ENCODE measurements at places on chromosomes 12 and 14.

GRCh38 chr12:96120359-96121100 lies 73.6 kb upstream of the ELK3 start:
- no peak for DNase-seq

DNA sequence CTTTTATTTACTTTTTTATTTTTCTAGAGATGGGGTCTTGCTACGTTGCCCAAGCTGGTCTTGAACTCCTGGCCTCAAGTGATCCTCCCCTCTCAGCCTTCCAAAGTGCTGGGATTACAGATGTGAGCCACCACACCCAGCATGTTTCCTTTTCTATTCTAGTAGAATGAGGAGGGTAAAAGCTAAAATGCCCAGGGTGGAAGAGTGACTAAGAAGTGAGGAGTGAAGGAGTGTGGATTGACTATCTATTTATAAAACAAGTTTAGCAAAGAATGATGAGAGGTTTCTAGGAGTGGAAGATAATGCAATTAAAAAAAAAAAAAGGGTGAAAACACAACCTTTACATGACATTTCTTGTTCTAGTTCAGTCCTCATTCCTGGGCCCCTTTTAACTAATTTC lies 29.8 kb upstream of the PKP2 start:
- DNase-seq = no peak

GRCh38 chr12:27922531-27923139 lies 49.9 kb downstream of the PTHLH start:
- peak; percentile 22 for DNase-seq

DNA sequence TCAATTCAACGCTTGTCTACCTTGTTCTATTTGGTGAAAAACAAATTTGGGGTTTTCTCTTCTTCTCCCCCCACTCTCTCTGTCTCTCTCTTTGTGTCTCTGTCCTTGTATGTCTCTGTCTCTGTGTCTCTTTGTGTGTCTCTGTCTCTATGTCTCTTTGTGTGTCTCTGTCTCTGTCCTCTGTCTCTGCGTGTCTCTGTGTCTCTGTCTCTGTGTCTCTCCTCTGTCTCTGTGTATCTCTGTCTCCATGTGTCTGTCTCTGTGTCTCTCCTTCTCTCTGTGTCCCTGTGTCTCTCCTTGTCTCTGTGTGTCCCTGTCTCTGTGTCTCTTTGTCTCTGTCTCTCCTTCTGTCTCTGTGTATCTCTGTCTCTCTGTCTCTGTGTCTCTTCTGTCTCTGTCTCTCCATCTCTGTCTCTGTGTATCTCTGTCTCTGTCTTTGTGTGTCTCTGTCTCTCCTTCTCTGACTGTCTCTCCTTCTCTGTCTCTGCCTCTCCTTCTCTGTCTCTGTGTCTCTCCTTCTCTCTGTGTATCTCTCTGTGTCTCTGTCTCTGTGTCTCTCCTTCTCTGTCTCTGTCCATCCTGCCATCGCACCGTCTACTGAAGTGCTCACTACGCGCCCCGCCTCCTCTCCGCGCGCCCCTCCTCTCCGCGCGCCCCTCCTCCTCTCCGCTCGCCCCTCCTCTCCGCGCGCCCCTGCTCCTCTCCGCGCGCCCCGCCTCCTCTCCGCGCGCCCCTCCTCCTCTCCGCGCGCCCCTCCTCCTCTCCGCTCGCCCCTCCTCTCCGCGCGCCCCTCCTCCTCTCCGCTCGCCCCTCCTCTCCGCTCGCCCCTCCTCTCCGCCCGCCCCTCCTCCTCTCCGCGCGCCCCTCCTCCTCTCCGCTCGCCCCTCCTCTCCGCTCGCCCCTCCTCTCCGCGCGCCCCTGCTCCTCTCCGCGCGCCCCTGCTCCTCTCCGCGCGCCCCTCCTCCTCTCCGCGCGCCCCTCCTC lies 12.8 kb downstream of the LRCOL1 start:
- DNase-seq = peak; percentile 43

DNA sequence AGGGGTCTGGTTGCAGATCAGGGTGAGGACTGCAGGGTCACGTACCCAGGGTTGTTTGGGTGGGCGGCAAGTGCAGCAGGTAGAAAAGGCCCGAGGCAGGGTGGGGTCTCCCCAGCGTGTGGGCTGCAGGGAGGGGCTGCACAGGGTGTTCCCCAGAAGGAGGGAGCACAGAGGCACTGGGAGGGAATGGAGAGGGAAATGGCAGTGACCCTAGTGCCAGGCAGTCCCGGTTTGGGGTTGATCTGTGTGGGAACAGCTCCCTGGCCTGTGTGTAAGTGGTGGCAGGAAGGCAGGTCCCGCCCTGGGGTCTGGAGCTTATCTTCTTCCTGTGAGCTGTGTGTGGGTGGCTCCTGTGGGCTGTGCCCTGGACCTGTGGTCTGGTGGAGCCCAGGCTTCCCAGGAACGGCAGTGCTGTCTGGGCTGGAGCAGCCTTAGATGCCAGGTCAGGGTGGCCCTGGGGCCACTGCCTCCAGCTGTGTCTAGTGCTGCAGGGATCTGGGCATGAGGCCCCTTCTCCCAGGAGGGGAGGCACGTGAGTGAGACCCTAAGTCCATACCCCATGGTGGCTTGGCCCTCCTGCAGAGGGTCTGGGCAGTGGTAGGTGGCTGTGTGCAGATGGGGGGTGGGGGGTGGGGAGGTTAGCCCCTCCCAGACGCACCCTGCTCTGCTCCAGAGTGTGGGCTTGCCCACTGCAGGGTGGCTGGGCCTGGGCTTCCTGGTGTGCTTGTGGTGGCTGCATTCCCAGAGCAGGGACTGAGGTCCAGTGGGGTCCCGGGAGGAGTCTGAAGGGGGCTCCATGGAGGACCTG lies 363.5 kb downstream of the TMEM121 start:
- DNase-seq = no peak

DNA sequence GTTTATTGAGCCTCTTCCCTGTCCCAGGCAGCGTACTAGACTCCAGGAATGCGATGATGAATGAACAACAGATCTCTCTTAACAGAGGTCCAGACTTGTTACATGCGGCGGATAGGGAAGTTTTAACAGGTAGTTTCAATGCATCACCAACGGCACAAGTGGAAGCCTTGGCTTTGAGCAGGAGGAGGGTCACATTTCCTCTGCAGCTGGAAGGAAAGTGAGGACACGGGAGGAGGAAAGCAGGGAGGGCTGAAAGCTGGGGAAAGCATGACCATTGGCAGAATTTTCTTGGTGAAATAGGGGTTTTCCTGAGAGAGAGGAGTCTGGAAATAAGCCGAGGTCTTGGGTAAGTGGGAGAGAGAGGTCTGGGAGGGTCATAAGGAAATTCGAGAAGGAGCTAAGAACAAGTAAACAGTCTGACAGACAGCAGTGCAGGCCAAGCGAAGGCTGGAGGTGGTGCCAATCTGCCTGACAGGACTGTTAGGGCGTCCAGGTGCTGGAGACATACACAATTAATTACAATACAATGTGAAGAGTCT lies 15.4 kb downstream of the BHLHE41 start:
- no peak for DNase-seq

- DNase-seq = peak; percentile 9
These were observed 725 bp downstream of the CHPT1 start for GRCh38 chr12:101697930-101698799.

DNA sequence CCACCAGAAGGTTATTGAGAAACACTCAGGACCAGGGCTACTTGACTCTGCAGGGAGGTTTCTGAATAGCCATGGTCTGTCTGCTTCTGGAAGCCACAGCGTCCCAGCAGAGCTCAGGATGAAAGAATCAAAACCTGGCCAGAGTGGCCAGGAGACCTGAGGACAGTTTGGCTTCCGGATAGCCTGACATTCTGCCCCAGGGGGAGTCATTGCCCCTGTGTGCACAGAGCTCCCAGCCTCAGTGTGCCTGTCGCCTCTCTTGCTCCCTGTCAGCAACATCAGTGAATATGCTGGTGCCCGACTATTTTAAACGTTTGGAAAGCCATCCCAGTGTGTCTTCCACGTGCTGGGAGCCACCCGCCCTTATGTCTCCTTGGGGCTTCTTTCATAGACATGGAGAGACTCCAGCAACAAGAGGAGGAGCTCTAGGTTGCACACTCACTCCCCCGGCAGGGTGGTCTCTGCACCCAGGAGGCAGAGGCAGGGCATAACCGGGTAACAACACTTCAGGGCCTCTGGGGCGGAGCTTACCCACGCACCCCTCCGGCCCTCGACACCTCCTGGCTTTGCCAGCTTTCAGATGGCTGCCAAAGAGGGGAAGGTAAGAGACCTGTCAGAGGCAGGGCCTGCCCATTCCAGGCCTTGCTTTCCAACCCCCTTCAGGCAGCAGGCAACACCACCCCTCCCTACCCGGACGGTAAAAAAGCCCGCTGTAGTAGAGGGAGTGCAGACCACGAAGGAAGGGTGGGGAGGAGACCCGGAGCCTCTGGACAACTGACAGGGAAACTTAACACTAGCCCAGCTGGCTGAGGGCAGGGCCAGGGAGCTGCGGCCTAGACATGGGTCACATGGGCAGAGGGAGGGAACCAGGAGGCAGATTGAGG lies 19.0 kb upstream of the SLC6A12 start:
- no peak for DNase-seq

DNA sequence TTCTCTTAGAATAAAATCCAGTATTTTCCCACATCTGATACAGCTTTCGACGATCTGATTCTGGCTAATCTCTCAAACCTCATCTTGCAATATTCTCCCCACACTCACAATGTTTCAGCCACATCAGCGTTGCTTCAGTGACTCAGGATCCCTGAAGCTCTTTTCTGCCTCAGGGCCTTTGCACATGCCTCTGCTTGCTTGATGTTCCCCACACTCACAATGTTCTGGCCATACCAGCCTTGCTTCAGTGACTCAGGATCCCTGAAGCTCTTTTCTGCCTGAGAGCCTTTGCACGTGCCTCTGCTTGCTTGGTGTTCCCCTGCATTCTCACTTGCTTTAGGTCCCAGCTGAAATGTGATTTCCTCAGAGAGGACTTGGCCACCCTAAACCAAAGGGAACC lies 2.6 kb downstream of the C12orf42 start:
- no peak for DNase-seq

DNA sequence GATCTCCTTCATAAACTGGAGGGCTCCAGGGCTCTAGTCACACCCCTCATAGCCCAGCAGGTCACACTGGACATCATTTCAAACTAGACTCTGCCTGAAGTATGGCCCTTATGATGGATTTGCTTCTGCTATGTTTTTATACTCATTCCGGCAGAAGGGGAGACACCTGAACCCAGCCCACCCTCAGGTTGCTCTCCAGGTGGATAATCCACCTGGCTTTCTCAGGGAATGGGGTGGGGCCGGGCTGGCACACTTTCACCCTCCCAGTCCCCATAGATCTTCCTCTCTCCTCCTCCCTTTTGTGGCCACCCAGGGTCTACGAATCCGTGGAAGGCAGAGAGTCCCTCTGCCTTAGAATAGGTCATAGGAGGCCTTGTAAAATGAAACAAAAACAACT lies 9.8 kb upstream of the KRT73 start:
- no peak for DNase-seq

DNA sequence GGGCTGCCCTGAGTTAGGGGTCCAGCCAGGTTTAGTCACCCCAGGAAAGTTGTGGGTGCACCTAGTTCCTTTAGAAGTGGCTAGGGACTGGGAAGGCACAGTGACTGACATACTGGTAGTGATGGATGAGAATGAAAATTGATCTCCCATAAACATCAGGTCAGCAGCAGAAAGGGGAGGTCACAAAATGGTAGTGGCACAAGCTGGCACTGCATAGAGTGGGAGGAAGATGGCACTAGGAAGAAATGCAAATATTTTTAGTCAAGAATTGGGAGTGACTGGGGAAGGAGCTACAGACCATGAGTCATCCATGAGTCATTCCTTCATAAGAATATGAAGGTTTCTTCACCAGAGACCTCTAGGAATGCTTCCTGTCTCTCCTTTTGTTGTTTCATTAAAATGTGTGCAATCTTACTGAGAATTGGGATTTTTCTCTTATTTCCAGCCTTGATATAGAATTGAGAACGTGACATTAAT lies 198.3 kb upstream of the AMIGO2 start:
- DNase-seq = peak; percentile 98

- no peak for DNase-seq
These were observed at the start of gene TAS2R9 for GRCh38 chr12:10810068-10810467. Gene TAS2R9 (minus strand): TSS chr12:10810168. CDS start chr12:10810075, 93 bp downstream.

DNA sequence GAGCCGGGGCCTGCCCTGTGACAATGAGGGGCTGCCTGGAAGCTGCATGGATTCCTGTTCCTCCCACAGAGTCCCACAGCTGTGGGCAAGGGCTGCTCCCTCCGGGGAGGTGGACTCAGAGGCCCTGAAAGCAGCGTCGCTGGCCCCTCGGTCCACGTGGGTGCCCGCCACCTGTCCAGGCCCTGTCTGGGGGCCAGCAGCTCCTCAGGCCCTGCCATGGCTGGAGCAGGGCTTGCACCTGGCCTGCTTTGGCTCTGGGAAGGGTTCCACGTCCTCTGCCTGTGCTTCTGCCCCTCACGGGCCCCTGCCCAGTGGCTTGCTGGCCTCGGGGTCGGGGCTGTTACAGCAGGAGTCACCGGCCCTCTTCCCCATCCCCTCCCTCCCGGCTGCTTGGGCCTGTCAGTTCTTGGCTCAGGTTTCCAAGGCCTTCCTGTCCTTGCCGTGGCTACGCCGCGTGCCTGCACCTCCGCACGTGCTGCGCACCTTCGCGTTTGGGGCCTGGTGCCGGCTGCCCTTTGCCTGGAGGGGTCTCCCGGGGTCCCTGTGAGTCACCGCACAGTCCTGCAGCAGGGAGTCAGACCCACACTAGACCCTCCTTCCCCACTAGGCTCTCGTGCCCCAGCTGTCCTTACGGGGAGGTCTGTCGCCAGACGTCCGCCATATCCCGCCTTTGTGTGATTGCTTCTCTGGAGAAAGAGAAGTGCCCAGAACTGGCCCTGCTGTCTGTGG lies 5.8 kb downstream of the FBRSL1 start:
- no peak for DNase-seq

DNA sequence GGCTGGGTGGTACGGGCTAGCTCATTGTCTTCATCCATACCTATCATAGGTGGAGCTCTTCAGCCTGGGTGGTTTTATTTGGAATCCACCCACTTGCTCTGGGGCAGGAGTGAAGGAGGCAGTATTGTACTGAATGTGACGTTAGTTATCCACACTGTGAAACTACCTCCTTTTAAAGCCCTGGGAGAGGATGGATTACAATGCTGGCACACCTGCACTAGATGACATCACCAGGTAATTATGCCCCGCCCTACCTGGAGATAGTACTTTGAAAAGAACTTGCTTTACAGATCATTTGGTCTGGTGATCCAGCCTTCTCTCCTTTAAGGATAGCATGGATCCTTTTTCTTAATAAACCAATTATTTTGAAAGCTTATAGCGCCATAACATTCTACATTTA lies 78.0 kb downstream of the B4GALNT3 start:
- DNase-seq = no peak

DNA sequence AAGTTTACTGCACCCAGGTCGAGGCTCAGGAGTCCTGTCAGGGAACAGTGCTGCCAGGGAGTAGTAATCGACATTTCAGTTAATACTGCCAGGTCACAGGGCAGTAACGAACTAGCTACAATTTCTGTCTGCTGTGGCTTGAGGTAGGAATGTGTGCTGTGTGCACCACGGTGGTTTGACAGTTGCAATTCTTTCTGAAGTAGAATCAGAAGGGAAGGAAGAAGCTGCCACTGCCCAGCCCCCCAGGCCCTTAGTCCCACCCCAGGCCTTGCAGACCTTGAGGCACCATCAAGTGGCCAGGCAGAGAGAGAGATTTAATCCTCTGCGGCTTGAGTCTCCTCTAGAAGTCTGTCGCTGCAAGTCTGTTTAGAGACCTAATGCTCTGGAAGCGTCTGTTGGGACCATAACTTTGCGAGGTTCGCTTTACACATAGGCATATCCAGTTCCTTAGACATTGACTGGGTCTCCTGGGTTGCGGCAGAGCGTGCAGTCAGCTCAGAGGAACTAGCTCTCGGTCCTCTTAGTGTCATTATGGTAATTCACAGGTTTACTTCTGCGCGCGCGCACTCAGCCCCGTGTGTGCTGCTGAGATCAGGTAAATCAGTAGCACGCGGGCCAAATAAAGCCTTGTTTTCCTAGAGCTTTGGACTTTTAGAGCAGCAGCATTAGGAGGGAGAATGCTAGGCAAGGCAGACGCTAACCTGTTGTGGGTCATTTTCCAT lies 9.8 kb downstream of the NKX2-1 start:
- DNase-seq = no peak

Measured in fibroblast of skin of back (primary cell).